ENCODE measurements at places on chromosomes 3 and 15.

- no peak for DNase-seq
Measured at GRCh38 chr15:27025481-27025966, 54.5 kb downstream of the GABRG3 start.

GRCh38 chr3:58679974-58680666 lies 13.5 kb upstream of the FAM3D start:
- no peak for DNase-seq

- DNase-seq: peak; percentile 7
Measured at GRCh38 chr15:43329217-43329959, 985 bp downstream of the LCMT2 start.

DNA sequence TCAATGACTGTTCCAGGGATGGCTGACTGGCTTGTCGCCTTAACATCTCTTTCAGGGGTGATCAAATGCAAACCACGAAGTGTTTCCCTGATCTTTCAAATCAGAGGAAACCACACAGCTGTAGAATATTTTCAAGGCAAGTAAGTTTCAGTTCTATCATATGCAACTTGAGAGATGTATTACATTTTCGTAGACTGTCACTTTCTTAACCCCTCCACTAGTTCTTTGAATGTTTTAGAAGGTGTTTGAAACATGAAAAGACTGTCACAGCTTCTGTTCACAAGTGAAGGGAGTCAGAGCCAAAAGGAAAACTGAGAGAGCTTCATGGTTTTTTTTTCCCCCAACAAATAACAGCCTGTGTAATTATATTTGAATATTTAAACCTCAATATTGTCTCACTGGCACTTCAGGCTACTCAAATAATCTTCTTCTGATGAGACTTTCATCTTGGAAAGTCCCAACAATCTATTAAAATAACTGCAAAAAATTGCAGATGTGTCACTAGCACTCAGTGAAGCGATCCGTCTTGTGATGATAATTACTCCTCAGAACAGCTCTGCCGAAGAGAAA lies 25.9 kb upstream of the CAPN7 start:
- no peak for DNase-seq

GRCh38 chr15:32825219-32825618 lies 107.4 kb downstream of the GREM1 start:
- no peak for DNase-seq
